Activated T-cell treated with anti-CD3 and anti-CD28 coated beads for 24 hours (primary cell): ENCODE measurements at places on chromosomes 4 and X.

DNA sequence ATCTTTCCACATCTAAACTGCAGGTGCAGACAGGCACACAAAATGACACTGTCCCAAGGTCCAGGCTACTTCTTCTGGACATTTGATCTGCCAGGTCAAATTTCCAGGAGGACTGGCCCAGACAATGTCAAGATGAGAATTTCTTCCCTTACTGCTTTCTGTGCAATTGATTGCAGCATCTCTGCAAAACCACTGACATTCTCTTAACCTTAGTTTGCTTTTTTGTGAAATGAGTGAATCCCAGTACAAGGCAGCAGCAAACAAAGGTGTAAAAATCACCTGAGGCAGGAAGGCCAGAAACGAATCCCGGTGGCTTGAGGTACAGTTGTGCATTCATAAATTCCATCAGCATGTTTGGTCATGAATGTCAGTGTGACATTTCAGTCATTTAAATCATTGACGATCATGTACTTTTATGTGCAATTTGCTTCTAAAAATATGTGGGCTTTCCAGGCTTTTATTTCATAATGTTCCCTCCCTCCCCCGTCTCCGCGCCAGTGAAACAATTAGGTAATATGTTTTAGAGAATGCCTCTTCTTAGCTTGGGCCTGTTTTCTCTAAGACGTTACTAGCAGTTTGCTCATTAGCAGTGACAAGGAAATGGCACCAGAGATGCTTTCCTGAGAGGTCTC lies 39.1 kb downstream of the NHS start:
- no peak for DNase-seq

DNA sequence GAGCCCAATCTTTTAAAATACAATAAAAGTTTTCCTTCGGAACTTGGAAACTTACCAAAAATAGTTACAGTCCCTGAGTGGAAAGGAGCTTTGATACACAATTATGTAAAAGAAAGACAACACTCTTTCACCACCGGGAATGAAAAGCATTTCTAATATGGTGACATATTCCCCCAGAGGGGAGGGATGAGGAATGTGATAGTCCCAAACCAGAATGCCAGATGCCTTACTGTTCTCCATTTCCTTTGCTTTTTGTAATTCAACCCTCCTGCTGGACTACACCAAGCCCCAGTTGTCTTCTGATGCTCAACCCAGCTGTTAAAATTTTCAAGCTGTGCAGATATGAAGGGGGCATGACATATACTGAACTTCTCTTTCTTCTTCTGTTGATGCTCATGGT lies 4.1 kb downstream of the PRIMPOL start:
- DNase-seq, result no peak

- no peak for DNase-seq
These were observed 76.5 kb upstream of the NRK start for GRCh38 chrX:105745863-105746262.

DNA sequence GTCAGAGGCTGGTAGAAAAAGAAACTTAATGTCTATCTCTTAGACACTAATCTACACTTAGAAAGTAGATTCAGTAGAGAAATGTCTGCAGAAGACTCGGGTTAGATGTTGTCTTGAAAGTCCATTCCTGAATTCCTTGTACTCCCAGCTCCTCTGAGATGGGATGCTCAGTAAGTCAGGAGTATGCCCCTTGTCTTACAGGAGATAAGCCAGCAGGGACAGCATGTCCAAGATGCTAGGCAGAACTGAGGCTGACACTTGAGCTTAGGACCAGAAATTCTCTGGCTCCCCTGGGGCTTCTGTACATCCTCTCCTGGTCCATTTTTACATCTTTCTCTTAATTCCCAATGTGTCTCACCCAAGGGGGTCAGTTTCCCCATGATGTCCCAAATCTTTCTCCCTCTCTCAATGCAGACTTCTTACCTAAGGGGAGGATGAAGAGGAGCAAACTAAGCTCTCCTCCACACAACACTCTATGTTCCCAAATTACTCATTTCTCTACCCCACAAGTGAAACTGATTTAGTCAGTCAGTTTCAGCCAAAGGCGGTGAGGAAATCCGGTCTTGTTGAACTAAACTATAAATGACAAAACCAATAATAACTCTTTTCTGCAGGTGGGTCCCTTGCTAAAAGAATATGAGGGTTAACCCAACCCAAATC lies 558.2 kb upstream of the DIPK2B start:
- peak; percentile 26 for DNase-seq

DNA sequence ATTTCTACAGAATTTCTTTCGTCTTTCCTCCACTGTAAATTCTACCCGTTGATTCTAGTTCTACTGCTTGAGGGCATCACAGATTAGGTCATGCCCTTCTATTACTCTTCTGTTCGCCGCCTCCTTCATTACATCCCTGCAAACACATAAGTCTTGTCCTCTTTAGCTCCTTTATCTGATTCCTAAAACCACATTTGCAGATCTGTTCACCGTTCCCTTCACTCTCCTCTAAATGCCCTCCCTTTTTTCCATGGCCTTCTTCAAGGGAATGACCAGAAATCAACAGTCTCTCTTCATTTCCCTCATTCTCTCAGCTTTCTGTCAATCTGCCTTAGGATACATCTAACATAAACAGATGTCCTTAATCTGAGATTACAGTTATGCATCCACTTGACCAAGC lies 43.1 kb downstream of the BTC start:
- no peak for DNase-seq

DNA sequence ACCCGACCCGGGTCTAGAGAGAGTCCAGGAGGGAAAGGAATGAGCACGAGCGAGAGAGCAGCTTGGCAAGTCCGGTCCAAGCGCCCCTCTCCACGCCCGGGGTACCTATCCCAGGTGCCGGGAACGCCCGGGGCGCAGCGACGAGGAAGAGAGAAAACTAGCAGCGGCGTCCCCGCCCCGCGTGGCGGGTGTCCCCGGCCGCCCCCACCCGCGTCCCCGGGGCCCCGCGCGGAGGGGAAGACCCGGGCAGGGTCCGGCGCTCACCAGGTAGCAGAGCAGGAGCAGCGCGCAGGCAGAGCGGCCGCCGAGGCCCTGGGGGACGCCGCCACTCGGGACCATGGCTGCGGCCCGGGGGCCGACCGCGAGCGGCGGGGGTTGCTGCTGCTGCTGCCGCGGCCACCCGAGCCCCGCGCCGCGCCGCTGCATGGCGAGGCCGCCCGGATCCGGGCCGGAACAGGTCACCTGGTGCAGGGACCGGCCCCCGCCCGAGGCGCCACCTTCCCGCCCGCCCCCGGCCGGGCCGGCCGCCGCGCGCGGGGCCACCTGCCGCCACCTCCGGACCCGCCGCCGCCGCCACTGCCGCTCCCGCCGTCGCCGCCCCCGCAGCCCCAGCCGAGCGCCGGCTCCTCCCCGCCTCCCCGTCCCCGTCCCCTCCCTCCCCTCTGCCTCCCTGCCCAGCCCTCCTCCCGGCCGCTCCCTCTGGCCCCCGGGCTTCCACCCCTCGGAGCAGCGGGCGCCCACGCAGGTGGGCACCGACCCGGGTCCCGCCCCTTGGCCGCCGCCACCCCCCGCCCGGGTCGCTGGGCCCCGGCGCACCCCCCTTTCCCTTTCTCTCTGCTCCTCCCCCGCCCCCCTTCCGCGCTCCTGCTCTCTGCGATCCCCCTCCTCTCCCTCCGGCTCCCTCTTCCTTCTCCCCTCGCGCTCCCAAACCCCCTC lies at the start of gene SEL1L3:
Gene SEL1L3, minus strand, starts transcription at position 578 of the 936 bp plus-strand sequence. Its CDS starts 152 bp downstream, at position 426.
- DNase-seq, result no peak

- no peak for DNase-seq
These were observed 30.7 kb upstream of the SPANXN4 start for GRCh38 chrX:142994988-142995387.

DNA sequence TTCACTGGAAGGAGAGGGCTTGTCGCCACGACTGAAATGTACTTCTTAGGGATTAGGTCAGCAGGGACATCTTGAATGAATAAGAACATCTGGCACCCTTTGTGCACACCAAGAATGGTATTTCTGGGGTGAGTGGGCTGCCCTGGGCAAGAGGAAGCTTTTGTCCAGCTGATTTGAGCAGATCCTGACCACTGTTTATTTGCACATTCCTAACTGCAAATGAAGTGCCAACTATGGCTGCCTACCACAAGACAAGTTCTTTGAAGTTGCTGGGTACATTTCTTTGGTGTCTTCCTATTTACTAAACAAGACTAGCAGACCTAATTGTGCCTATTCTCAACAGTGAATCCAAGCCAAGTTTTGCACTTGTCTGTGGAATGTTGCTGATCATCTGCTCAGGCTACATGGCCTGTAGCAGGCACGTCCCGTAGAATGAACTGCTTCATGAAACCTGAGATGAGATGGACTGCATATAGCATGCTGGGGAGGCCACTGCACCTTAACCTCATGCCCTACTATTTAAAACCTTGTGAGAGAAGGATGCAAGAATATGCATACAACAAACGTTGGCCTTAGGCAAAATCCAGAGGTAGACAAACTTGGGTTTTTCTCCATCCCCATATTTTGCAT lies 45.0 kb downstream of the PIR start:
- no peak for DNase-seq
